Fibroblast of the conjunctiva (primary cell): ENCODE measurements at places on chromosomes 4 and X.
A peak's percentile ranks its signal among the peaks of the same experiment; 100 is the strongest.

DNA sequence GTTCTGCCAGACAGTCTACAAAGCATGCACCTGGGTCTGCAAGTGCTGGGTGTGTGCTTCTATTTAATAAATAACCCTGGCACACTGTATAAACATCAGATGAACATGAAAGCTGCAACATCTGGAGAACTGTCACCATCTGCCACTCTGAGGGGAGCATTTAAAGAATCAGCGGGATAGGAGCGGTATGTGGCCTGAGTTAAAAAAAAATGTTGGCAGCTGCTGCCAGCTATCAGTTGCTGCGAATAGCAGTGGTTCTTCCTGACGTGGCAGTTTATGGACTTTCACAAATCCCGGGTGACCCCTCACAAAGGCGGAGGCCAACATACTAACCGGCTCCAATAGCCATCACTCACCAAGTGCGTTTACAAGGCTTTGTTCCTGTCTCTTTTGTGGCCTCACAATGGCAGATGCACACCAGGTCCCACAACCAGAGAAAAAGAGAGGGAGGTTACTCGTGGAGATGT, 95.1 kb downstream of the RASL11B start:
- DNase-seq, result no peak

DNA sequence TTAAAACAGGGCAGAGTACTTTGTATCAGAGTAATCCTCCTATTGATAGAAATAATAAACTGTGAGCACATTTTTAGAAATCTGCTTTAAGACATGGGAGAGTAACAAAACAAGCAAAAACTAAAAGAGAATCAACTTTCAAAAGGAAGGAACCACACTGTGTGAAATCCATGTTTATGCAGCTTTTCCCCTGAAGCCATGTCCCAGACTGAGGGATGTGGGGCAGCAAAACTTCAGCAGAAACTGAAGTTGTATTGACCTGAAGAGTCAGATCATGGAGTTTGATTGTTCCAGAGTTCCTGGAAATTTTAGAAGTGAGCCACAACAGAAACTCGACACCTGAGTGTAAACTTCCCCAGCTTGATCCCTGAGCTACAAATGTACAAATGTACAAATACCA, 53.2 kb downstream of the COMMD8 start:
- DNase-seq, result no peak

GRCh38 chrX:103556963-103557612, 28.2 kb upstream of the TCEAL4 start:
- DNase-seq, result no peak

DNA sequence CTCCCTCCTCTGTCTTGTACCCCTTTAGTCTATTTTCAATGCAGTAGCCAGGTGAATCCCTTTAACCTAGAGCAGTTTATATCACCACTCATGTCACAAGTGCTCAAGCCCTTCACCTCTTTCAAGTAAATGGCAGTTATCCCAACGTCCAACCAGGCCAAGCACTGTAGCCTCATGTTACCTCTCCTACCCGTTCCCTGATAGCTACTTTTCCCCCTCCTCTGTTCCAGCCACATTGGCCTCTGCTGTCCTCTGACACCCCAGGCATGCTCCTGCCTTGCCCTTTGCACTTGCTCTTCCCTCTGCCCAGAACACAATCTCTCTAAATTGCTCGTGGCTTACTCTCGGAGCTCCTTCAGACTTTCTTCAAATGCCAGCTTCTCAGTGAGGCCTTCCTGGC, 15.2 kb downstream of the GUCY1B1 start:
- DNase-seq, result no peak

- DNase-seq, result no peak
These were observed 694 bp downstream of the OCRL start for GRCh38 chrX:129540722-129541184.

DNA sequence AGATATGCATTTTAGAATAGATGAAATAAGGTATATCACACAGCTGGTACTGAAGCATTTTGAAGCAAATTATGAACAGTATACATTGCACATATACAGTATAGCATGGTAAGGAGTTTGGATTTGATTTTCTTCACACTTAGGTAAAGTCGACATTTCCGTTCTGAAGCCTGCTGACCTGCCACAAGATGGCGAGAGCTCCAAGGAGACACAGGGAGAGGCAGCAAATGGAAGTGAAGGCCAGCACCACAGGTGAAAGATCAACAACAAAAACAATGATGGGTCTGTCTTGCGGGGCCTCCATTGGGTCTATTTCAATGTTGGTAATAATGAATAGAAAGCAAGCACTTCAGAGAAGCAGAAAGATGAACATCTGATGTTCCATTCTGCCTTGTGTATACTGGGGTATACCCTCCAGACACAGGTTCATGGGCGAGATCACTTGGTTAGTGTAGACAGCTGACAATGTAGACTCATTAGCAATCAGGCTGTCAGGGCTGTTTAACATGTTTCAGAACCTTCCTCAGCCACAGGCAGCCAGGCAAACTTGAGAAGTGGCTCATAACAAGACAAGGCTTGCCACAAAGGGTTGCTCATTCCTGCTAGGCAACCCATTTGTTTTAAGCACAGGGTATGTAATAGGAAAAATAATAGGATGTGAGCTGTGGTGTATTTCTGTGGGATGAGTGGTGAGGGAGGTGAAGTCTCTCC, 21.4 kb upstream of the NOX1 start:
- DNase-seq, result peak; percentile 10

DNA sequence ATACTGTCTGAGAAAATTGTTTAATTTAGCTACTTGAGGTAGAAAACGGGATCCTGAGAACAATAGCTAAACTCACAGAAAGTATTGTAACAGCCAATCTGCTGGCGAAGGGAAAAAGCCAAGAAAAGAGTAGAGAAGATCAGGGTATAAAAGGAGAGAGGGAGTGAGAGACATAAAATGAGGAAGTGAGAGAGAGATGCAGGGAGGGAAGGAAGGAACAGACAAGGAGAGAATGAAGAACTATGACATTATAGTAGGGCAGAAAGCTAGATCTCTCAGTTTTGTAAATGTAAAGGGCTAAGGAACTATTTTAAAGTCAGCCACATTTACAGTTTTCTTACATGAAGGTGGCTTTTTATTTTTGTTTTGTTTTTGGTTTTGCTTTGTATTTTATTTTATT, 1.6 kb upstream of the GIMD1 start:
- DNase-seq, result no peak

DNA sequence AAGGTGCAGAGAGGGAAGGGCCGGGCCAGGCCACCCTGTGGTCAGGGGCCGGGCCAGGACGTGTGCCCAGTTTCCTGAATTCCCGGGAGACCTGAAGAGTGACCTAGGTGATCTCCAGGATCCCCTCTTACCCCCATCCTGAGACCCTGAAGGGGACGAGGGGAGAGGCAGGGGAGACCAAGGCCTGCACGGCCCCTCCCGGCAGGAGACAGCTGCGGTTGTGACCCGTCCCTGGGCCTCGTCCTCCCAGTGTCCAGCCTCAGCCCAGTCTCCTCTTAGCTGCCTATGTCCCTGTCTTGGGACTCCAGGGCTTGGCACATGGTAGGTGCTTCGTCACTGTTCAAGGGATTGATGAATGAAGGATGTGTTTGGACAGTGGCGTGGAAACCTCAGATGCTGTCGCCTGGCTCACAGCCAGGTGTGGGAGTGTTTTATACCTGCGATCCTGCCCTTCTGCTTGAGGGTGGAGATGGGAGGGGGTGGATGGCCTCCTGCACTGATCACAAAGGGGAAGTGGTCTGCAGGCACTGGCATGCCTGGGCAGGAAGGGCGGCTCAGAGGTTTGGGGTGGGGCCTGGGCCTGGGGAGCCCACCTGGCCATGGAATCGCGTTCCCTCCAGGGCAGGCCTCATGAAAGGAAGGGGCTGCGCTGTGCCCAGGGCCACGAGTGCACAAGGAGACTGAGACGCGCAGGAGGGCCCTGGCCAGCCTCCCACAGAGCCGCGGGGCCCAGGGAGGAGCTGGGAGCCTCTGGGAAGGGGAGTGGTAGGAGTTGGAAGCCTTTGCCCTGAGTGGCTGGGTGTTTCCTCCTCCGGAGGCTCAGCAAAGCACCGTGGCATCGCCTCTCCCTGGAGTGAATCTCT, 6.9 kb downstream of the SH3TC1 start:
- DNase-seq, result no peak

DNA sequence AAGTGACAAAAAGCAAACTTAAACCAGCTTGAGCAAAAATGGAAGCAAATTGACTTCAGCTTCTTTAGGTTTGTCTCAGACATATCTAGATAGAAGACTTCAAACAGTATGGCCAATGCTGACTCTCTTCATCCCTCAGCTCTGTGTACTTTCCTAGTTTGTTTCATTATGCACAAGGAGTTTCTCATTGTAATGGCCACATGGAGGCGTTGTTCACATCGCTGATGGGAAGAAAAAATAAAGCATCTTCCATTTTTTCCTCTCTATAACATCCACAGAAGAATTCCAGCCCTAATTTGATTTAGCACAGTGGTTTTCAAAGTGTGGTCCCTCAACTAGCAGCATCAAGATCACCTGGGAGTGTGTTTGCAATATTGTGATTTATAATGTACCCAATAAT, 397.5 kb upstream of the PRKX start:
- DNase-seq, result no peak

DNA sequence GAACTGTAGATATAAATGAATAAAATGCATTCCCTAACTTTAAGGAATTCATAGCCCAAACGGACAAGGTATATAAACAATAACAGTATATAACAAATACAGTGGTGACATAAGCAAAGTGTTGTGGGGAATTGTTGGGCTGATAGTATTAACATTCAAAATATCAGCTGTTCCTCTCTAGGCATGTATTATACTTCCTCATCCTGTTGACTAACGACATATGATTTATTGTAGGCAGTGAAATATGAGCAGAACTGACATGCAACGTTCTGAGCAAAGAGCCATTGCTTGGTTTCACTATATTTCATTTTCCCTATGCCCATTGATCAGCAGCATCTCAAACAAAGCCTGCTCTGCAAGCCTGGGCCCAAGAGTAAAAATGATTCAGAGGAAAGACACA, 143.9 kb downstream of the PTCHD1 start:
- no peak for DNase-seq

- DNase-seq, result no peak
These were observed 219.6 kb downstream of the DKK2 start for GRCh38 chr4:106816496-106816895.

DNA sequence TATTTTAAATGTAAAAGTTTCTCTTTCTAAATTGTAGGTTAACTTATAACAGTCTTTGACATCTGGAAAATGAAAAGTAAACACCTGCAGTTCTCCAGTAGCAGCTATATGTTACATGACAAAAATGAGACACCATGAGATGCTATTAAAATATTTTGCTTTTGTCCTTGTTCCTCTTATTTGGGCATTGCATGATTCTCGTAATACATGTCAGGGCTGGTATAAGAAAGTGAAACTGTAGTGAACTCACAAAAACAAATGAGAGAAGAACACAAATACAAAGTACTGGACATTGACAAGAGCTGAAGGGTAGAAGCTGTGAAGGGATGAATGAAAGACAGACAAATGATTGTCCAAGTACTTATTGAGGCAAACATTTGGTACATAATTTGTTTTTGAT, 9.0 kb downstream of the GK2 start:
- DNase-seq, result no peak

DNA sequence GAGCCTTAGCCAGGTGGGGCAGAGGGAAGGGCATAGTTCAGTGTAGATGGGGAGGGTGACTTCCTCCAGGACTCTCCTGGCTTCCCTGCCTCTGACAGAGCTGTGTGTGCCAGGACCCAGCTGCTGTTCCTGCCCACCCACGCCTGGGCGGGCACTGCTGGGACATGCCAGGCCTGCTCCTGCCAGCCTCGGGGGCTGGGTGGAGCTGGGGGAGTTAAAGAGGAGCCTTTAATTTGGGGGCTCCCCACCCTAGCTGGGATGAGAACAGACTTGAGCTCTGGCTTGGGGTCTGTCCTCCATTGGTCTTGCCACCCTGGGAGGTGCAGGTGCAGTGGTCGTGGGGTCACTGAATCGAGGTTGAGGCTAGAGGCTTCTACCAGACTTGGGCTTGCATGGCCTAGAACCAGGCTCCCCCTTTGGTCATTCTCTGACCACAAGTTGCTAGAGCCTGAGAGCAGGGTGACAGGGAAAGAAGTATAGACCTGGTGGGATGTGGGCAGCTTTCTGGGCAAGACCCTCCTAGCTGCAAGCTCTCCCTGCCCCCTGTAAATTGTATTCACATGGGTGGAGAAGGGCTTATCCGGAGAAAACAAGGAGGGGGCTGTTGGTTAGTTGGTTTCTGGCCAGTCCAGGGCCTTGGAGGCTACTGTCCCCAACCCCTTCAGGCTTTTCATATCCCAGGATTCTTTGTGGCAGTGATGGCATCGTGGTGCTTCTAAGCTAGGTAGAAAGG, 5.7 kb downstream of the EFNB1 start:
- no peak for DNase-seq

DNA sequence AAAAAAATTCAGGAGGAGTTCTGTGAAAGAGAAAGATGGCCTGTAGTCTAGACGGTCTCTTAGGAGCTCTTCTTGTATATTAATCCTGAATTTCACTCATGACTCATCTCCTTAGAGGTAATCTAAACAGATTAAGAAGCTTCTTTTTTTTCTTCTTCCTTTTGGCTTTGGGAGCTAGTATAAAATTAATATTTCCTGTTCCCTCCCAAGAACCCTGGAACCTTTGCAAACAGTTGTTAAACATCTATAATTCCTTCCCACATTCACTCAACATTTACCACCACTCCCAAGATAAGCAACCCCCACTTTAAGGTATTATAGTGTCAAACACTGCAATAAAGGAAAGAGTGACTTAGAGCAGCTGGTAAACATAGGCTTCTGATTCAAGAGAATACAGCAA, 146.4 kb upstream of the EDNRA start:
- DNase-seq, result no peak

DNA sequence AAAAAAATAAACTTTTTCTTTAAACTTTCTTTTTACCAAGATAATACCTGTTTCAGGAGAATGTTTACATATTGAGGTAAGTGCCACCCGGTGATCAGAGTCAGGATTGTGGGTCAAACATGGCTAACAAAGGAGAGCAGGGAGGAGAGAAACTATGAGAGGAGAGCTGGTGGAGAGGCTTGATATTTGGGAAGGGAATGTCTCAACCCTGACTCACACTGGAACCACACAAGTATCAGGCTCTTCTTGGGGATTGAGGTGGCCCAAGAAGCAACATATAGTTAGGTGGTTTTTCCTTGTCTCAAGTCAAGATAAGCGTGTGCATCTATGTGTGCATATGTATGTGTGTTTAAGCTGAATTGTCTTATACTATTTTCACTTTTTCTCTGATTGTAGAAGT, 6.7 kb downstream of the TCEAL1 start:
- DNase-seq, result no peak

DNA sequence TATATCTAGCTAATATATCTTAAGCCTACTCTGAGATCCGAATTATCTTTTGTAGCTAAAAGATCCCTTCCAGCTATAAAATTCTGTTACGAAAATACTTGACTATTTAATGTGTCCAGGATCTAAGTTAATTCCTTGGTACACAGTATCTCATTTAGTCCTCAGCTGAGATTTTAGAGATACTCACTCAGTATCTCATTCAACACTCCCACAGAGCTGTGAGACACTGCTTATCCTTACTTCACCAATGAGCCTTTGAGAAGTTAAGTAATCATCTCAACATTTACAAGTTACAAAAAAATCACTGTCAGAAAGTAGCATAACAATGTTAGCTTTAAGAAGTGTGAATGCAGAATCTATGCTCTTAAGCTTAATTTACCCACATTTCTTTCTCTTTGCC, 76.6 kb downstream of the LIMCH1 start:
- DNase-seq, result no peak
